ENCODE measurements at places on chromosomes 4 and X. TPM values are rescaled to one million over a fixed set of nuclear protein-coding genes. Genes with fewer than 3 reads are reported as not detected.

Gene LRRC66
- not detected for total RNA-seq

Gene ZMAT1
- total RNA-seq, result 13.5 TPM

Gene SCML1
- 6.9 TPM for total RNA-seq

Gene PAPSS1
- 10.2 TPM for total RNA-seq

Gene NDNF
- total RNA-seq, result not detected

Gene GLRA2
- not detected for total RNA-seq

Gene TLR7
- 0.14 TPM for total RNA-seq

Gene SMPX
- not detected for total RNA-seq

Gene PASD1
- total RNA-seq, result not detected

Gene TSPAN7
- total RNA-seq, result not detected

Gene ZNF280C
- 5.5 TPM for total RNA-seq

Gene NUDT10
- 0.40 TPM for total RNA-seq

Gene DSPP
- total RNA-seq, result not detected

Gene USP26
- not detected for total RNA-seq

Gene MTNR1A
- not detected for total RNA-seq

Gene PRDM8
- total RNA-seq, result 5.8 TPM

Gene SPANXA1
- not detected for total RNA-seq

Gene NUDT6
- total RNA-seq, result 3.0 TPM

Gene PDGFRA
- total RNA-seq, result not detected

Gene EPHA5
- not detected for total RNA-seq

Data from natural killer cell (primary cell).